Inflammatory macrophage treated with lipopolysaccharide for 1 hour (primary cell): ENCODE measurements at places on chromosomes 3 and 15.

DNA sequence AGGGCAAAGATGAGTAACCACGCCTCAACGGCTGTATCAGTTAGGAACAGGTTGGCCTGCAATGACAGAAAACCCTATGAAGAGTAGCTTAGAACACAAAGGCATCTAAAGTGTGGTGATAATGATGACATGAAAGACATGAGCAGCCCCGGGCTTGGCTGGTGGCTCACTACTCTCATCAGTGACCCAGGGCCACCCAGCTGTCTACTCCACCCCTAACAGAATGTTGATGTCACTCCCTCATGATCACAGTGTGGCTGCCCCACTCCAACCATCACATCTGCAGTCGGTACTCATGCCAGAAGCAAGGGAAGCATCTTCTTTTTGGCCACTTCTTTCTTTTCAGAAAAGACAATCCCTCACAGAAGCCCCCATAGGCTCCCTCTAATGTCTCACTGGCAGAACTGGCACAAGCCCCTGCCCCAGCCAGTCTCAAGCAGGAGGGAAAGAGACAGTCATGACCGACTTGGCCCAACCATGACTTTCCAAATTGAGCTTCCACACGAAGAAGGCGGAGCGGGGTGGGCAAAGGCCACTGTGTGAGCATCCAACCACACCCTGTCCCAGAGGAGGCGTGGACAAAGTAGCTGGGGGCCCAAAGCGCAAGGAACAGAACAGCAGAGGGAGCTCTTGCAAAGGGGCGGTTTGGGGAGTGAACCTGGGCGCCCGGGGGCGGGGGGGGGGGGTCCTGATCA is 72.0 kb upstream of the IQSEC1 start:
- no peak for DNase-seq

- DNase-seq, result peak; percentile 77
These were observed 31.8 kb upstream of the RYR3 start for GRCh38 chr15:33278816-33279612.

DNA sequence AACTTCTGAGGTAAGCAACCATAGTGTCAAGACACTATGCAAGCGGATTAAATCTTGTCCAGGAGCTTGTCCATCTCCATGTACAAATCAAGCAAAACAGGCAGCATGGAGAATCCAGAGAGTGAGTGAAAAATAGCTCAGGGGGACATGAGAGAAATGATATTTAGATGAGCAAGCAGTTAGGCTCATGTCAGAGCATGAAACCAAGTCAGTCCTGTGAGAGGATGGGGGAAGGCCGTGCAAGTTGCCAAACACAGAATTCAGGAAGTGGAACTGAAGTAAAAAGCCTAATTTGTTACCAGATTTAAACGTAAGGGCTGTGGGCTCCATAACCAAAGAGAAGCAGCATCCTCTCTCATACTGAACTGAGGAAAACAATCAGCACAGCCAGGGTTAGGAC is 995.9 kb downstream of the MCTP2 start:
- DNase-seq, result no peak

- no peak for DNase-seq
These were observed 87.0 kb downstream of the IGF1R start for GRCh38 chr15:98735304-98735703.

DNA sequence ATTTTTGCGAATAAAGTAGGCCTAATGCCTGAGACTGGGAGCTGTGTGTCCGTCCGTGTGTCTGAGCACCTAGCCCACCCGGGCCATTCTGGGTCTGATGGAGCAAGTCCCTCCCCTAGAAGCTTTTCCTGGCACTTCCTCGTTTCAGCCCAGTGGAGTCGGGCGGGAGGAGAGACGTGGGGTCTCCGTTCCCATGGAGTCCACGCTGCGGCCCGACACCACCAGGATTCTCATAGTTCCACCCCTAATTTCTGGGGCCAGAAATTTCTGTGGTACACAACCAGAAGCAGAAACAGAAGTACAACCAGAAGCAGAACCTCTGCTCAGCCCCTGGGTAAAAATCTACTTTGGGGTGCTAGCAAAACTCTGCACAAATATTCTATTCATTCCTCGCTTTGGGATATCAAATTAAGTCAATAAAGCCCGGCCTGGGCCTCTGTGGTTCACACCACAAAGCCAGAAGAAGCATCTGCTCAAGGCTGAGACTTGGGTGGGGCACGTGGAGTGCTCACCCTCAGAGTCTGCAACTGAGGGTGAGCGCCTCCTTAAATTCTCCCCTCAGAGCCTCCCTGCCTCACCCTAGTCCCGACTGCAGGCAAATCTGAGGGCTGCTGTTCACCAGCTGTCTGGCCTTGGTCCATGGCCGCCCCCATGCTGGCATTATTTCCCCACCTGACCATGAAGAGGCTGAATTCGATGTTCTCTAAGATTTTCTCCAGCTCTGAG is 1.6 kb upstream of the MEGF11 start:
- DNase-seq, result no peak

DNA sequence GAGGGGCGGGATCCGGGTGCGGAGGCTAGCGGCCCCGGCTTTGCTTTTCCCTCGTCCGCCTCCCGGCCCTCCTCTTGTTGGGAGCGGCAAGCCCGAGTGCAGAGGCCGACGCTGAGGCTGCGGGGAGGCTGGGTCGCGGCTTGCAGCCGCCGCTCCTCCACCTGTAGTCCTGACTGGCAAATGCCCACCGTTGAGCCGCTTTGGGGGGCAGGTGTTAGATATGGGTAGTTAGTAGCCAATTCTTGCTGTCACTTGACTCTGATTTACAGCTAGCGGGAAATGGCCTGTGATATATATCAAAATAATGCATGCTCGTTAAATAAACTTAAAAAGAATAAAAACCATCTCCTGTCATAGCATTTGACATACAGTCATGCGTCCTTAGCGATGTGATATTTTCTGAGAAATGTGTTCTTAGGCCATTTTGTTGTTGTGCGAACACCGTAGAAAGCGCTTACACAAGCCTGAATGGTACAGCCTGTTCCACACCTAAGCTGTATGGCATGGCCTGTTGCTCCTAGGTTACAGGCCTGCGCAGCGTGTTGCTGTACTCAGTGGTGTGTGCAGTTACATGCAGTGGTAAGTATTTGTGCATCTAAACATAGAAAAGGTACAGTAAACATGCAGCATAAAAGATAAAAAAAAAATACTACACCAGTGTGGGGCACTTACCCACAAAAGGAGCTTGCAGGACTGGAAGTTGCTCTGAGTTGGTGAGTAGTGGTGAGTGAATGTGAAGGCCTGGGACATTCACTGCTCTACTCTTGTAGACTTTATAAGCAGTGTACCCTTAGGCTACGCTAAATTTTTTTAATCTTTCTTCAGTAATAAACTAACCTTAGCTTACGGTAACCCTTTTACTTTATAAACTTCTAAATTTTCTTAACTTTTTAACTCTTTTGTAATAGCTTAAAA is 873 bp downstream of the CAPN7 start:
- no peak for DNase-seq

DNA sequence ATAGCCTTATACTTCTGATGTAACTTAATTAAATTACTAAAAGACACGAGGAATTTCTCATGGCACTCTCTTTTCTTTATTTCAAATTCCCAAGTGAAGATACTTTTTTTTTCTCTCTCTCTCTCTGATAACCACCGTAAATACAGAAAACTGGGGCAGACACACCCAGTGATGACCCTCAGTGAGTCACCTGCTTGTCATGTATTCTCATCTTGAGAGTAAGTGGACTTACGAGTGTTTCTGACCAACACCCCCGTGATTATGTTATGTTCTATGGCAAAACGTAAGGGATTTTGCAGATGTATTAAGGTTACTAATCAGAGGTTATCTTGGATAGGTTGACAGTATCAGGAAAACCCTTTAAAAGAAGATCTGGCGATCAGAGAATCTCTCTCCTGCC is 348.8 kb upstream of the ZNF717 start:
- DNase-seq, result no peak

DNA sequence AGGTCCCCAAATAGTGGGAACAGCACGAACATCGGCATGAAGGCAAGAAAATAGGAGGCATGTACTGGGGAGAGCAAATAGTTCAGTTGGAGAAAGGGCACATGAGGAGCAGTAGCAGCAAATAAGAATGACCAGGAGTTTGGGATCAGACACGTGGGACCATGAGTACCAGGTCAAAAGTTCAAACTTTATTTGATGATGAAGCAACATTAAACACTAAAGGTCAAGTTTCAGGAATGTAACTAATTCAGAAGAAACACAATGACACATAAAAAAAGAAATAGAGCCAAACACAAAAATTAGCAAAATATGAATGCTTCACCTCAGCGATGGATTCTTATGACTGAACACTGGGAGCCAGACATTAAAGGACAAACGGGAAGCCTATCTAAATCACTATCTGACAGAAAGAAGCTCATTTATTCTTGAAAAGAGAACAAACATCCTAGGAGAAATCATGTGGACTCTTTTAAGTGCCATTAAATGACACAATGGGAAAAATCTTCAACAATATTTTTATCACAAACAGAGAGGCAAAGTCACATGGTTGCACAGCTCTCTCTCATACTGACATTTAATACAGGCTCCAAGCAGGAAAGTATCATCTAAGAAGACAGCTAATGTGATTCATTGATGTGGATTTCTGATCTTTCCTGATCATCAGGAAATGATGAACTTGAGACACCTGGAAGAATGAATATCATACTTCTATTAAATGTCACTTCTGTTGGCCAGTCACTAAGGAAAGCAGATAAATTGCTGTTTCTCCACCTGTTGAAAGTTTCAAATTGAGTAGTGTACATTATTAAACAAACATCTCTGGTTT is 216.9 kb upstream of the THBS1 start:
- no peak for DNase-seq

- DNase-seq, result no peak
These were observed 65.3 kb downstream of the FAIM start for GRCh38 chr3:138673641-138674530.

DNA sequence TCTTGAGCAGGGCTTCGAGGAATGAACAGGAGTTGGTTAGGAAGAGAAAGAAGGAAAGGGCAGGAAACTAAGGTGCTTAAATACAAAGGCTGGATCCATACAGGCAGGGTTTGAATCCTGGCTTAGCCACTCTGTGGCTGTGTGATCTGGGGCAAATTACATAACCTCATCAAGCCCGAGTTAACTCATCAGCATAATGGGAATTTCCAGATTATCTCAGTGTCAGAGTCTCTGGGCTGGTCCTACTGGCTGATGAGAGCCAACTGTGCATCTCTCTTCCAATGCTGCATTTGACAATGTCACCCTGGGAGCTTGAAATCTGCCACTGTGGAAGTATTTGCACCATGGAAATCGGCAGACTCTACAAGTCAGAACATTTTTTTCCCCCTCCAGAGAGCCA is 83.8 kb upstream of the SLC6A6 start:
- peak; percentile 89 for DNase-seq

DNA sequence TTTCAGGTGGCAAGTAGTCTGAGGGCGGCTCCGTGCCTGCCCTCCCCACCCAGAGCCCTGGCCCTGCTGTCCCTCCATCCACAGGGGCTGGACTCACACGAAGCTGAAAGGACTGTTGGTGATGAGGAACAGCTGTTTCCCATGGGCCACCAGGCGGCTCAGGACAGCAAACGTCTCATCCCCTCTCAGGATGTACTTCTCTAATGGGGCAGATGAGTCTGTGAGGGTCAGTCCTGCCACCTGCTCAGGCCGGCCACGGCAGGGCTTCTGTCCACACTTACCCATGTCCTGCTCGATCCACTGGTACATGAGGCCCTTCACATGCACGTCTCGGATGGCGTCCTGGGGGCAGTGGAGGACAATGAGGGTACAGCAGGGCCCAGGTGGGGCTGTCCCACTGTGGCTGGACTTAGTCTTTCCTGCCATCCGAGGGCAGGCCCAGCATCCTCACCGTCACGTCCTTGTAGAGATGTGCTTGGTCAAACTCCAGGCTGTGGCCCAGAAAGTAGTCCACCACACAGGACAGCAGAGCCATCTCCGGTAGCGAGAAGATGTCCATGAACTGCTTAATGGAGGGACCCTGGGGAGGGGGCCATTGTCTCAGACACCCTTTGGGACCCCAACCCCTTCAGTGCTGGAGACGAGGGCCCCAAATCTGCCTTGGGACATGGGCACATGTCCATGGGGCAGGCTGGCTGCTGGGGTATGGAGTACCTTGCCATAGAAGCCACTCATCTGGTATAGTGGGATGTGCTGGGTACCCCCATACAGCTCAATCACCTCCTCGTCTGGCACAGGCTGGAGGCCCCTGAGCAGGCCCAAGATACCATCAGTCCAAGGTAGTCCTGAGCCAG is 5.7 kb downstream of the NT5DC2 start:
- DNase-seq, result no peak

GRCh38 chr3:189677667-189678066 is 46.5 kb downstream of the TP63 start:
- no peak for DNase-seq

DNA sequence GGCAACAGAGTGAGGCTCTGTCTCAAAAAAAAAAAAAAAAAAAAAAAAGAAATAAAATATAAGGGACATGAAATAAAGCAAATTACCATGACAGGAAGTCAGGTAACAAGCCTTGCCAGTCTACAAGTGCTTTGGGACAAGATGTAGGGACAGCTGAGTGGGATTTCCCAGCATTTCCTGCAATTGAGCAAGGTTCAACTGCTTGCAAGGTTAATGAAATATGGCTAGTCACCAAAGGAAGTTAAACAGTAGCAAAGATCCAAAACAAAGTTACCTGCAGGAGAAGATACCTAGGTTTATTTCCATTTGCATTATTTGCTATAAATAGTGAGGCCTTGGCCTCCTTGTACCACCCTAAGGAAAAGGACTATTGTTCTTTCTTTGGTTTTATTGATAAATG is 22.3 kb upstream of the CNOT10 start:
- no peak for DNase-seq

DNA sequence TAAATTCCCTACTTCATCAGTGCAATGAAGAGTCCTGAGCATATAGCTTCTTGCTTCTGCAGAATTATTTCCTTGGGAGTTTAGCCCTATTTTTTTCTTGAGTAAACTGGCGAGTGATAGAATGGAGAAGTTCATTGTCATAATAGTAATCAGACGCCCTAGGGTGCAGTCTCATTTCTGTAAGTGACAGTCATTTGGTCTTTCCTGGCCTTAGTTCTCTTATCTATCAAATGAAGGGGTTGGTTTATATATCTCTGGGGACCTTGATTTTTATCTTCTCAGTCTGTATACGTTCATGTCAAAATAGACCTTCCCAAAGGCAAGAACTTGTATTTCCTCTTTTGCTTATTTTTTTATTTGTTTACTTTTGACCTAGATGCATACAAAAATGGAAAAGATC is 9.9 kb upstream of the ALPK3 start:
- DNase-seq, result no peak

DNA sequence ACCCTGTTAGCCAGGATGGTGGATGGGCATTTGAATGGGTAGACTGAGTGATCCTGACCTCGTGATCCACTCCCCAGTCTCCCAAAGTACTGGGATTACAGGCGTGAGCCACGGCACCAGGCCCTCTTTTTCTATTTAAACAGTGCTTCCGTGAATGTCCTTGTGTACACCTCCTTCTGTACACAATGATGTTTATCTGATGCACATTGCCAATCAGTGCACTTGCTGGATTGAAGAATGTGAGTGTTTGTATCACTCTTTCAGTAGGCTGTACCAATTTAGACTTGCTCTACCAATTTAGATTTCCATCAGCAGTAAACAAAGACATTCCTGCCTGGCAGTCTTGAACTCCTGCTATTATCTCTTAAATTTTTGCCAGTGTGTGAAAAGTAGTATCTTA is 8.9 kb upstream of the ZNF619 start:
- no peak for DNase-seq

- no peak for DNase-seq
These were observed 171.9 kb downstream of the SYNPR start for GRCh38 chr3:63450023-63450422.

GRCh38 chr3:114494498-114494897 is 200.7 kb downstream of the TIGIT start:
- no peak for DNase-seq

- DNase-seq, result no peak
These were observed 45.7 kb downstream of the ZBTB11 start for GRCh38 chr3:101631098-101631796.
